Astrocyte of the spinal cord (primary cell): ENCODE measurements at places on chromosomes 3 and 15.

GRCh38 chr3:192013110-192013509 is 552.1 kb downstream of the PYDC2 start:
- DNase-seq = no peak

- DNase-seq = peak; percentile 16
These were observed 299.5 kb upstream of the KCNMB2 start for GRCh38 chr3:178236555-178237277.

DNA sequence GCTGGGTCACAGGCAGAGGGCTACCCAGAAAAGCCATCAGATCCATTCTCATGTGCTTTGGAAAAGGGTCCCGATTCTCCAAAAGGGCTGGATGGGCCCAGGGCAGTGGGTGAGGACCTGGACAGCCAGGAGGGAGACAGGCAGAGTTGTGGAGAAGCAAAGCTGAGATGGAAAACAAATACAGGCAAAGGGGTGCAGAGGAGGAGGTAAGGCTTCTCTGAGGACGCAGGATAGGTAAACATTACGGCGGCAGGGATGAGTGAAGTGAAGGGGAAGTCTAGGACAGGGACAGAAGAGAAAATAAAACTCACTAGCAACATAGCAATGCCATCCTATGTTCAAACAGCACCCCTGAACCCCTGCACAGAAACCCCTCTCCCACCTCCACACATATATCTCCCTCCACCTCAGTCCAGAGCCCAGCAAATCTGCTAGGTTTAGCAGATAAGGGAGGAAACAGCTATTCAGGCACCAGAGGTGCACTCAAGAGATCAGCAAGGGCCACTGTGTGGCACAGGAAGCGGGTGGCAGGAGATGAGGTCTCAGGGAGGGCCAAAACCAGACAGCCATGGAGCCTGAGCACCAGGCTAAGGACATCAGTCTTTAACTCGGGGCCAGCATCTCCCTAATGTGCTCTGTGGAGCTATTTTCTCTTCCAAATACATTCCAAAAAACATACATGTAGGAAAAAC is 51.3 kb downstream of the HOMER2 start:
- no peak for DNase-seq

DNA sequence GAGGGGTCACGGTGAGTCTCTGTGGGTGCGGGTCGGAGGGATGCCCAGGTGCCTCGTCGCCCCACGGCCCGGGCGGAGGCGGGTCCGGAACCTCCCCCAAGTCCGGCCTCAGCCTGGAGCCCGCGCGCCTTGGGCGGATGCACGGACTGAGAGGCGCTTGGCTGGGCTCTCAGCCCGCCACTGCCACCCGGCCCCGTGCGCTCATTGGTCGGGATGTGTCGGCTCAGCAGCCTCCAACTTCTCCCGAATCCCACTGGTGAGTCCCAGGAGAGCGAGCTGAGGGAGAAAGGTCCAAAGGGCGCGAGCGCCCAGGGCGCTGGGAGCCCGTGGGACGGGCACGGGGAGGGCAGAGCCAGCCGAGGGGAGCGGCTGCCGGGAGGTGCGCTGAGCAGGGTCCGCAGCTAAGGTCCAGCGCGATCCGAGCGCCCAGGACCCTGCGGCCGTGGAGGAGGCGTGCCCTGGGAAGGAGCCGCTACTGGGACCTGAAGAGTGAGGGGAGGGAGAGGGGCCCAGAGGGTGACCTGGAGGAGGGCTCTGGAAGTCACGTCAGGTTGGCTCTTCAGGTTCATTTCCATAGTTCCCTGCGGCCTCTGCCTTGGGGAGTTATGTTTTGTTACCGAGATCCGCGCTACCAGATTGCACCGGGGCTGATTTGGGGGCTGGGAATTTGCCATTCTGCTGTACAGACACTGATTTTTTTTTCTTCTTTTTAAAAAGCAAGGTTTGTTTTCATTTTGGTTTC is at the start of gene MME:
TSS of gene MME (plus strand) at position 574 of the 742 bp plus-strand sequence. CDS start 3,849 bp downstream, outside the sequence.
- DNase-seq = peak; percentile 63

GRCh38 chr15:72276326-72276700 is 4.0 kb upstream of the PARP6 start:
- DNase-seq = no peak

GRCh38 chr3:147397875-147398812 is 8.2 kb downstream of the ZIC4 start:
- peak; percentile 68 for DNase-seq

DNA sequence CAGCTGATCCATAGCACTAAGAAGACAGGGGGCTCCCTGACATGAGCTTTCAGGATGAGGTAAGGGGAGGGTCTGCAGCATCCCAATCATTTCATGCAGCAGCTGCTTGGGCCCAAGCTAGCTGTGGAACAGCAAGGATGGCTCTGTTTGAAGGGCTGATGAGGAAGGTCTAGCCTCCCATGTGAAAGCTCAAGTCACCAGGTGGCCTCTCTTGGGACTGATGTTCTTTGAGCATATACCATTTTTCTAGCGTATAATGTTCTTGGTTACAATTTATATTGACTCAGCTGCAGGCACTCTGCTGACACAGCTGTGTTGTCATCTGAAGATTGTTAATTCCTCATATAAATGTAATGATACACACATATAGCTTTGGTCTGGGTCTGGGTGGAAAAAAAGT is 87.0 kb downstream of the CD200R1L start:
- peak; percentile 35 for DNase-seq

DNA sequence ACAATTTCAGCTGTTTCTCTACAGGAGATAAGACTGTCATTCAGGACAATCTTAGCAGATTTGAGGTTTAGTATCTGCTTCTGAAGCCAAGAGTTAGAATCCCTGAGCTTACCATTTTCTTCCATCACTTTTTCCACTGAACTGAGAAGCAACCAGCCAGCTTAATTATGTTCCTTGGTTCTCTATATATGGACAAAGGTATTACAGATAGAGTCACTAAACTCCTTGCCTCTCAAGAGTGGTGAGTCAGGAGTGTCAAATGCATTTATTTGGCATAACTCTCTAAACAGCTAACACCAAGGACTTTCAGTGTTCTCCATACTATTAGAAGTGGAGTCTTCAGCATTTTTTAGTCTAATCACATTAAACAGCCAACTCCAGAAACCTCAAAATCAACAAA is 239.3 kb downstream of the ALCAM start:
- DNase-seq = peak; percentile 64

- no peak for DNase-seq
These were observed 305.7 kb upstream of the ICE2 start for GRCh38 chr15:60784483-60785254.

DNA sequence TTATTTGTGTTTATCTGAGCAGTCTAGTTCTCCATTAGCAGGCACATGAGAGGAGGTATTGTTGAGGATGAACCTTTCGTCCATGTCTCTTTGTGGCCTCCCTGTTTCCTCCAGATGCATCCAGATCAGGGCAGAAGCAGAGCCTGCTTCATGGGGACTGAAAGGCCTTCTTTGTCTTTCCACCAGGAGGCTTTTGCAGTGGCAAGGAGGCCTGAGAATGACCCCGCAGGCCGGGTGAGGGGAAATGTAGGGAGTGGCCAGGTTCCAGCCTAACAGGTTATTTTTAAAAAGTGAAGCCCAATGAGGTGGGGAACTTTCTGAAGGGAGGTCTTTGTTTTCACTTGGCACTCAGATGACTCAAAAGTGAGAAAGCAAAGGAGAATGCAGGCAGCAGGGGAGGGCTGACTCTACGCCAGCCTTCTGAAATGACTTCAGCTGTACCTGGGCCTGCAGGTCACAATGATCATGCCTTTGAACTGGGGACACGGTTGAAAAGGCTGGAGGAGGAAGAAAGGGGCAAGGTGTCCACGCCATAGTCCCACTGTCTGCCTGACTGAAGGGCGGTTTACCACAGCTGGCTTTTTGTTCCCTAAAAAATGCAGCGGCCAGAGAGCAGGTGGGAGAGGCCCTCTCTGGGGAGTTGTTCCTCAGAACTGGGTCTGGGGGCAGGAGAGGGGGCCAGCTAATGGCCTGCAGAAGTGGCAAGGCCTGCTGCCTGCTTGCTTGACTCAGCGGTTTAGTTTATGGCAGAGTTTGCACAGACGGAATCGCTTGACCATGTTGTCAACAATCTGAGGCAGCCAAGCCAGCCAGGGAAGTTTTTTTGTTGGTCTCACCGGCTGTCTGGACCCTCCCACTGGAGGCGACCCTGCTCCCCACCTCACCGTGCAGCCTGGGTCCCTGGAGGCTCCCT is 28.7 kb downstream of the CMTM7 start:
- peak; percentile 77 for DNase-seq

DNA sequence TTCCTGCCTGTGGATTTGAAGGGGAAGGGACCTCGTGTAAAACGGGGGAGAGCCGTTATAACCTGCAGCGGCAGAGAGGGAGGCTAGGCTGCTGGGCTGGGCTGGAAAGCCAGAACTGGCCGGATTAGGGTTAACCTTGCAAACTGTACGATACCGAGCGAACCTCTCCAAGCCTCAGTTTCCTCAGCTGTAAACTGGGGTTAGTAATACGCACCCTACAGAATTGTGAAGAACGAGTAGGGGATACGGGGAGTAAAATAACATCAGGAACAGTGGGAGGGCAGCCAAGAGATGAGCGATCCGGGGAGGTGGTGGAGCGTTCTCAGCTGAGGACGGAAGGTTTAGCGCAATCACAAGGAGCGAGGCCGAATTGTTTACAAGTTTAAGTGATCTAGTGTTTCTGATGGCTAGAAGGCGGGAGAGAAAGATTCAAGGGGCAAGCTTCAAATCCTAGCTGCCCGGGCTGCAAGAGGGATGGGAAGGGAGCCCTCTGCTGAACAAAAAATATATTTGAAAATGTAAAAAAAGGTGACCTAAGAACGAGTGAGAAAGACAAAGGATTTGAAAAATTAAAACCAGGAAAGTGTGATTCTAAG is 768 bp upstream of the SEMA5B start:
- DNase-seq = peak; percentile 71
